Stimulated activated CD8-positive, alpha-beta memory T cell treated with anti-CD3 and anti-CD28 coated beads, Interleukin-4, amount 100 ng/mL, for 4 hours (primary cell): ENCODE measurements at places on chromosomes 2 and 18.

DNA sequence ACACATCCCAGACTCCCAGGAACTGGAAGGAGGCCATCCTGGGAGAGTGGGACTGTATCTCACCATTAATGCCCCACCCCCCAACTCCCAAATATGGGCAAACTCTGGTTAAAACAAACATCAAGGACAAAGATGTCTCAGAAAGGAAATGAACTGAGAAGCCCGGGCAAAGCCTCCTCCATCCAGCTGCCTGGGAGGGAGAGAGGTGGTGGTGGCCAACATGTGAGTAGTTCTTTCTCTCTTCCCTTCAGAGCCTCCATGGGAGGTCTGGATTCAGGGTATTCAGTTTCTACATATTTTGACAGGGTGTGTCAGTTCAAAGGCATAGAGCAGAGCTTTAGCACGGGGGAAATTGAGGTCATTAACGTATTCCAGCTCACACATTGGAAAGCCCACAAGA is 57.5 kb downstream of the CXCR4 start:
- no peak for DNase-seq

- no peak for DNase-seq
Measured at GRCh38 chr2:98063291-98063854, 23.6 kb upstream of the VWA3B start.

DNA sequence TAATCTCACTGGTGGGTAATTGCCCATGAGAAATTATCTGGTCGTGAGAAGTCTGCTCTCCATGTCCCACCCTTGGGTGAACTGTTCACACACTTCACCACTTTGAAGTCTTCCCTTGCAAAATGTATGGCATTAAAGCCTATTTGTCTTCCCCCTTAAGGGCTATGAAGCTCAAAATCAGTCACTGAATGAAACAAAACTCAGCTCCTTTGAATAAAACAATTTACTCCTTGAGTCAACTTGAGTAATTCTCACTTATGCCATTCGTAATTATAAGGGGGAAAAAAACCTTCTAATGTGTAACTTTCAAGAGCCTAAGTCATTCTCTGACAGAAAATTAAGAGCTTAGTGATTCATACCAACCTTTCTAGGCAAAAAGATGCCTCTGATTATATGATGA is 48.8 kb upstream of the REL start:
- DNase-seq: no peak

- no peak for DNase-seq
Measured at GRCh38 chr2:37457401-37457901, 113.0 kb downstream of the QPCT start.

DNA sequence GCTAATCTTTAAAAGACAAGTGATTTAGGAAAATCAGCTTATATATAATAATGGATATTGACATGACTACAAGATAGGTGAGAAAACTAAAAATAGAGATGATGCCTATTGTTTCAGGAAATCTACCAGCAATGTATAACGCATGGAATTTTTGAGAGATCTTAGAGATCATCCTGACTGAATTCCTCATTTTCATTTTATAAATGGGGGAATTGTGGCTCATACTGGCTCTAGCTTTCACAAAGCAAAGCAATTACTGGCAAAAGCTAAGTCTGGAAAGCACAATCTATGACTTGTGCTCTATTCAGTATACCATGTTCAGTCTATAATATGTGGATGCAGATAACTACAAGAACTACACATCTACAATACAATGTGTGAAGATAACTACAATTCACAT is 51.9 kb upstream of the FANCL start:
- DNase-seq: no peak

DNA sequence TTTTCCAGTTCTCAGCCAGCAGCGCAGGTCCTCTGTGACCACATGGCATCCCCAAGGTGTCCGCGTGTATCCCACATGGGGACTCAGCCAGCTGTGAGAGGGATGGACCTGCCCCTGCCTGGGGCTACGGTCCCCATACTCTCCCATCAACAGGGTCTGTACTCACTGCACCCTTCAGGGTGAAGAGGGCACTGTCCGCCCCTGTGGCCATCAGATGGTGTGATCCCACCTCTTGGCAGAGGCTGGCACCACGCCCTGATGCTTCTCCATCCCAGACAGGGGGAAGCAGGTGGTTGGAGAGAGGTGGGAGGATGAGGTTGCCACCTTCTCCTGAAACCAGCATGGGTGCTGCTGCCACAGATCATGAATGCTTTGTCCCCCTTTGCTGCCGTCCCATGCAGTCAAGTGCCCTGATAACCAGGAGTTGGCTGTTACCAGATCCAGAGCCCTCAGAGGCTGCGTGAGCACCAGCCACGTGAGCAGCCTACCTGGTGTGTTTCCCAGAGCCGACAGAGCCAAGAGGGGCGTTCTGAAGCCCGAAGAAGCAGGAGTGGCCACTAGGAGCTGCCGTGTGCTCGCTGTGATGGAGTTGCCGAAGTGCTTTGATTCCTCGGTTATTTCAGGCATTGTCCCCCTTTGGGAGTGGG is 93.9 kb downstream of the SH3RF3 start:
- no peak for DNase-seq

DNA sequence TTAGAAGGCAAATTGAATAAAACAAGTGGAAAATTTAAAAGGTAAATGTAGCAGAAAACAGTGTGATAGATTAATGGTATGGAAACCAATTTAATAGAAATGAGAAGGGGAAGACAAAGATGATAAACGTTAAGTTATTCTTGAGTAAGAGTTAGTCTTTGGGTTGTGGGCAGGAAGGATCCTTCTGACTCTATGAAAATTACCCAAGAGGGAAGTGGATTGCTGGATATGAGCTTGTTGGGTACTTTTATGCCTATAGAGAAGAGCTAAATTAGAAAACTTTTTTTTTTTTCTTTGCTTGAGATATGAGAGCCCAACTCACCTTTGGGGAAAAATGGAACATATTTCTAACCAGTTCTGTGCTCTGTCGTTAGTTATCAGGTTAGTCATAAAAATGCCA is 144.0 kb downstream of the LDLRAD4 start:
- DNase-seq: no peak

GRCh38 chr18:10878703-10879102 is 270.7 kb downstream of the PIEZO2 start:
- DNase-seq: no peak

DNA sequence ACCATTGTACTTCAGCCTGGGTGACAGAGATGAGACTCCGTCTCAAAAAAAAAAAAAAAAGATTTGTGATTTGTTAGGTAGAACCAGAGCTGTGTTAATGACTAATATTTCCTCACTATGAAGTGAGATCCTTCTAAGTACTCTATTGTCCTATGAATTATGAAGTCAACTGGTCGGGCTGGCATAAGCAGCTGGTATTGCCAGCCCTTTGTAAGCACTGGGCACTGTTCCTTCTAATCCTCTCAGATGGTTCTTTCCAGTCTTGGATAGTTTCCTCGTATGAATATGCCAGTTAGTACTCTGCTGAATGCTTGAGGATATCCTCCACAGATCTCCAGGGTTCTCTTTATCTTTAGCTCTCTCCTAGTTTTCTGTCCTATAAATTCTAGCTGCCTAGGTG is 223.1 kb upstream of the SP5 start:
- DNase-seq: no peak

DNA sequence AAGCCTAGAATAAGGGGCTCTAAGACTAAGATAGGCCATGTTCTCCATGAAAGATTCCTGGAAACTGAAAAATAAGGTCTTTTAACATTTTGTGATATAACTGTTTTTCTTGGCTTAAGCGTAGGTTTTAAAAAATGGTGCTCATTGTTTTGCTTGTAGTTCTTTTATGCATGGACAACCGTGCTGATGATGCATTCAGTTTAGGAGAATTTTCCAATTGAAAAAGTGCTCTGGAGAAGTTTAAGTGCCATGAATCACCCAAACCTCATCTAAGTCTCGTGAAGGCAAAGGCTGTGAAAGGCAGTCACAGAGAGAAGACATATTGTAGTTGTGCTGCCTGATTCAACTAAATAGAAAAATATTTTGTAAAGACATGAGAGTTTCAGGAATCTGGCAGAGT is 111.8 kb upstream of the GAREM1 start:
- DNase-seq: no peak

DNA sequence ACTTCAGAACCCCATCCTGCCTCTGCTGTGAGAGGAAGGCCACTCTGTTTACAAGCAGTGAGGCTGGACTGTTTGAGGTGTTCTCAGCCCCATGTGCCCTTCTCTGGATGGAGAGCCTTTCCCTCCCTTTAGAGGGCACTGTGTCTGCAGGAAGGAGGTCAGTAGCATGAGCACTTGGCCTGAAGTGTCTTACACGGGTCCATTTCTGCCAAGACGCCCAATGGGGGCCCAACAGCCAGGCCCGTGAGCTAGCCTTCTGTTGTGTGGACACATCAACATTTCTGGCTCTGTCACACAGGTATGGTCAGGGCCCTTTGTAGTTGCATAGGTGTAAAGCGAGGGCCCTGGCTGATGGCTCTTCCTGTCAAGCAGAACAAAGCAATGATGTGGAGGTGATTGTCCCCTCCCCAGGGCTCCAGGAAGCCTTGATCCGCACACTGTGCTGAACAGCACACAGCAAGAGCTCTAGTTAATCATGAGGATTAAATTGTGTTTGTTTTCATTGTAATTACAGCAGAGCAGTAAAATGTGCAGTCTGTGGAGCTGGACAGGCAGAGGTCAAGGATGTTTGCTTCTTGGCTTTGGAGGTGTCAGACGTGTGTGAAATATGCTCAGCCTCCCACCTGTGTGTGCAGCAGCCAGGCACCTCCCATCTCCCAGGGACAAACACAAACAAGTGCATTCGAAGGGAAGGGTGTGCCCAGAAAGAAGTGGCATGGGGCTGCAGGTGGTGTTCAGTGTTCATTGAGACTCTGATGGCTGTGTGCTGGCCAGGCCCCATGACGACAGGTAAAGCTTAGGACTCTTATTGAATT is 132.1 kb downstream of the SH3RF3 start:
- DNase-seq: no peak

DNA sequence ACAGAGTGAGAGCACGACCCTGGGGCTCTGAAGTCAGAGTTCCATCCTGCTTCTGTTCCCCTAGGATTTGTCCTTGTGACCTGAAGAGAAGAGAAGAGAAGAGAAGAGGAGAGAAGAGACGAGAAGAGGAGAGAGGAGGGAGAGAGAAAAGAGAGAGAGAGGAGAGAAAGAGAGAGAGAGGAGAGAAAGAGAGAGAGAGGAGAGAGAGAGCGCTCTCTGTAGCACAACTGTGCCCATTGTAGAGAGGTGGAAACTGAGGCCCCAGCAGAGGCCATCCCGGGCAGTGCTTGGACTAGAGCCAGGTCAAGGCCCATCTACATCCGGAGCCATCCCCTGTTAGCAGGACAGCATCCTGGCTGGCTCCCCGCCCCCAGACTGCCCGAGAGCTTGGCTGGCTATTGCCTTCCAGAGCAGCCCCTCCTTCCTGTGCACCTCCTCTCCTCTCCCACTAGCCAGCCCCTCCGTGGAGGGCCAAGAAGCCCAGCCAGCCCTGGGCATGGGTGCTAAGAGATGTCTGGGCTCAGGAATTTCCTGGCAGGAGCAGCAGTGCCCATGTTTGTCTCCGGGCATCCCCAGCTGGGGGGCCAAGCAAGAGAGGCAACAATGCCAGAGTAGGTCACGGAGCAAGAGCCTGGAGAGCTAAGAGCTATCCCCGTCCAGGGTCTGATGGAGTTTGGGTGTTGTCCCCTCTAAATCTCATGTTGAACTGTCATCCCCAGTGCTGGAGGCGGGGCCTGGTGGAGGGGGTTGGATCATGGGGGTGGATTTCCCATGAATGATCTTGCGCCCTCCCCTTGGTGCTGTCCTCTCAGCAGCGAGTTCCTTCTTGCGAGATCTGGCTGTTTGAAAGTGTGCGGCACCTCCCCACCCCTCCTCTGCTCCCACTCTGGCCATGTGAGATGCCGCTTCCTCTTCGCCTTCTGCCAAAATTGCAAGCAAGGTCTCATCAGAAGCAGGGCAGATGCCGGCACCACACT is 18.2 kb upstream of the GPR55 start:
- DNase-seq: no peak

GRCh38 chr2:76050196-76050595 is 339.5 kb upstream of the GCFC2 start:
- no peak for DNase-seq

DNA sequence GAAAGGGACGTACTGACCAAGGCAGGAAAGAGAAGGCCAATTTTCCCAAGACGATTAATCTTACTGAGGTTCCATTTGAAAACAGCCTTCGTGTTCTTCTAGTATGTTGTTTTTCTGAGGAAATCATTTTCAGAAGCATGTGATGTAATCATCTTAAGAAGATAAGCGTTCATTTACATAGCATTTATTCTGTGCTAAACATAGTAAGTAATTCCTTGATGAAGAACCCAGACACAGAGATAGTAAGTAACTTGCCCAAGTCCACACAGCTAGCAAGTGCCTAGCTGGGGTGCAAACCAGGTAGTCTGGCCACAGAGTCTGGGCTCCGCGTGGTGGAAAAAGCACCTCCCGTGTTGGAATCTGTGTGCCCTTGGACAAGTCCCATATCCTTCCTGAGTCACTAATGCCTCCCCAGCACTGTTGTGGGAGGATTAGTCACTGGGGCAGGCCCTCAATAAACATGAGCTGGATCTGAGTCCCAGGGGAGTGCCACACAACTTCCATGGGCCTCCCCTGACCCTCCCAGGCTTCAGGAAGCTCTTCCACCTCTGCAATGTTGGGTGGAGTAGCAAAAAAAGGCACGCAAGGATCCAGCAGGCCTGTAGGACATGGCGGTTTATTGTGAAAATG is 26.9 kb upstream of the ASAP2 start:
- no peak for DNase-seq

GRCh38 chr18:56836173-56836572 is 185.0 kb downstream of the WDR7 start:
- no peak for DNase-seq

DNA sequence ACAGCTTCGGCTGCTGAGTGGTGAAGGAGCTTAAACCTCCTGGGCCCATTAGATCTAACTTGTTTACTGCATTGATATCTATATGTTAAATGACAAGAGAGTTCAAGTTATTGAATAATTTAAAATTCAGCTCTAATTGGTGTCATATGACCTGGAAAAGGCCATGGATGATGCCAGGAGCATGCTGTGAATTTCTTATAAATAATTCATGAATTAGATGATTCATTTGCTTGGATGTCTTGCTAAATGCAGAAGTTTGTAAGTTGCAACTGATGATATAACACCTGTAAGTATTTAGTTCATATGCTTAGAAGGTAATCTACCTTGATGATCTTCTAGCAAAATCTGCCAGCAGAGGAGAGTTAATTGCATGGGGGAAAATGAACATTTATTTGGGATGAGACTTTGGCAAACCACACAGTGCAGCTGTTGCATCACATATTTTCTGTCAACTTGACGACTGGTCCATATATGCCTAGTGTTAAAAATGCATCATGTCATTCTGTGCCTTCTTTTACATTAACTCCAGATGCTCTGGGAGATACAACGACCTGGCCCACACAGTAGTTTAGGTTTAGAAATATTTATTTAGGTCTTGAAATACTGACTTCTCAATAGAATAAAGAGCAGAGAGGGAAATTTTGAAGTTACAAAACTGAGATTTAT is 226.3 kb downstream of the KIAA1328 start:
- DNase-seq: no peak

- no peak for DNase-seq
Measured at GRCh38 chr2:105760191-105760590, 15.5 kb downstream of the NCK2 start.

- DNase-seq: no peak
Measured at GRCh38 chr2:219832904-219833303, 205.5 kb downstream of the SLC4A3 start.

- DNase-seq: no peak
Measured at GRCh38 chr2:165149439-165149838, 54.4 kb downstream of the SCN3A start.
